ENCODE measurements at places on chromosomes 3 and 15.
A peak's percentile ranks its signal among the peaks of the same experiment; 100 is the strongest.

DNA sequence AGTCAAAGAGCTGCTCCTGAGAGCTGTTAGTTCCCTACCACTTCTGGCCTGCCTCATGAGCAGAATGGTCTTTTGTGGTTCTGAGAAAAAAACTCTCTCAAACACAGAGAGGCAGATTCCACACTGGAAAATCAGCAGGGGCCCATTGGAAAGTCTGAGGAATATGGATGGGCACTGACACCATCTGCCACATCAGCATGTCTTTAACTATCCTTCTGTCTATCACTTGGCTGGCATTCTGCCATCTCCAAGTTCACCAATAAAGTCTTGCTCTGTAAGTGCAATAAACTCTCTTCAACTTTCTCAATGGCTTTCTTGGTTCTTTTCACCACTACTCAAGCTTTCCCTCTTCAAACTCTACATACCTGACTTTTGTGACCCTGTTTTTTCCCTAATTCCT is 101.3 kb upstream of the GALNT15 start:
- no peak for DNase-seq

DNA sequence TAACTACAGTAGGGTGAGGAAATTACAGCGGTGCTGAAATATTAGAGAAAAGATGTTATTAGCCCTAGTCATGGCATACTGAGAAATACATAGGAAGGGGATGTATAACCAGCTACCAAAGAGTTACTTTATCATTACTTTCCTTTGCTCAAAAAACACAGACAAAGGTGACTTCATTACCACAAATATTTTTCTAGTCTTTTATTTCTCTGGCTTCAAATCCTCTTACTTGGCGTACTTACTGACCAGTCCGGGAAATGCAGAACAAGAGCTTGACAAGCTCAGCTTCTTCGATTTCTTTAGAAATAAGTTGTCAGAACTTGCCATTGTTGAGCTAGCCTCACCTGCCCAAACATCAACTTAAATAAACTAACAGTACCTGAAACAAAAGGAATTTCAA is 142.1 kb upstream of the TMCO5A start:
- DNase-seq = no peak

DNA sequence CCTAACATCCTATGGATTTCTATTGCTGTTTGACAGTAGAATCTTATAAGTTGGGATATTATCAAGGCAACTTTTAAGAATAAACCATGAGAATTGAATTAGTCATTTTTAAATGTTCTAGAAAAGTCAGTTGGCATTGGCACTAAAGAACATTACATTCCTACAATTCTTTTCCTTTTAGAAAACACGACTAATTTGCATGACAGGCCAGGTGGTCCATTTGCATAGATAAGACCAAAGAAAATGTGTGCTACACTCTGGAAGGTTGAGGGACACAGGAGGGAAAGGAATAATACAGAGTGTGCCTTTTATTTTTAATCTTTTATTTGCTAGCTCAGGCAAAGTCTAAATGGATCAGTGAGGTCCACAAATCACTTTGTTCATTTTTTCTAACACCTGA is 962.3 kb downstream of the EPHA3 start:
- no peak for DNase-seq

DNA sequence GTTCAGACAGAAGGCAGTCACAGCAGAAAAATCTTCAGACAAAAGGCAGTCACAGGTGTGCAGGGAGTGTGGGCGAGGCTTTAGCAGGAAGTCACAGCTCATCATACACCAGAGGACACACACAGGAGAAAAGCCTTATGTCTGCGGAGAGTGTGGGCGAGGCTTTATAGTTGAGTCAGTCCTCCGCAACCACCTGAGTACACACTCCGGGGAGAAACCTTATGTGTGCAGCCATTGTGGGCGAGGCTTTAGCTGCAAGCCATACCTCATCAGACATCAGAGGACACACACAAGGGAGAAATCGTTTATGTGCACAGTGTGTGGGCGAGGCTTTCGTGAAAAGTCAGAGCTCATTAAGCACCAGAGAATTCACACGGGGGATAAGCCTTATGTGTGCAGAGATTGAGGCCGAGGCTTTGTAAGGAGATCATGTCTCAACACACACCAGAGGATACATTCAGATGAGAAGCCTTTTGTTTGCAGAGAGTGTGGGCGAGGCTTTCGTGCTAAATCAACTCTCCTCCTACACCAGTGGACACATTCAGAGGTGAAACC is 27.6 kb downstream of the ZNF589 start:
- peak; percentile 53 for DNase-seq

GRCh38 chr3:67090474-67090873 is 92.4 kb downstream of the KBTBD8 start:
- no peak for DNase-seq

DNA sequence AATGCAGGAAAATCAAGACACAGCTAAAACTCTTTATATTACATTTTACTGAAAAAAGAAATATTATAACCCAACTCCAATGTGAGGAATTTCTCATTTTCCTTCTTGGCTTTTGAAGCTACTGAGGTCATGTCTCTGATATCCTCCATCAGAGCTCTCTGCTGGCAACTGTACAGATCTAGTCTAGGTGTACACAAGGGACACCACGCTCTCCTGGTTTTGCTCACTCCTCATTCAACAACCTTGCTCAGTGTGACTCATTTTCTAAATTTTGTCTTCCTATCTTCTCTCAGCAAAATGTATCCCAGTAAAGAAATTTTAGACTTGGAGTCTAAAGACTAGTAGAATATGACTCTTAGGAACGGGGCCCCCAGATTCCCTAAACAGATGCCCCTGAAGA is 144.3 kb downstream of the KCNMB2 start:
- DNase-seq = no peak

- no peak for DNase-seq
Measured at GRCh38 chr15:82064824-82065223, 19.0 kb upstream of the MEX3B start.

GRCh38 chr3:80159990-80160506 is 392.2 kb upstream of the ROBO1 start:
- no peak for DNase-seq

DNA sequence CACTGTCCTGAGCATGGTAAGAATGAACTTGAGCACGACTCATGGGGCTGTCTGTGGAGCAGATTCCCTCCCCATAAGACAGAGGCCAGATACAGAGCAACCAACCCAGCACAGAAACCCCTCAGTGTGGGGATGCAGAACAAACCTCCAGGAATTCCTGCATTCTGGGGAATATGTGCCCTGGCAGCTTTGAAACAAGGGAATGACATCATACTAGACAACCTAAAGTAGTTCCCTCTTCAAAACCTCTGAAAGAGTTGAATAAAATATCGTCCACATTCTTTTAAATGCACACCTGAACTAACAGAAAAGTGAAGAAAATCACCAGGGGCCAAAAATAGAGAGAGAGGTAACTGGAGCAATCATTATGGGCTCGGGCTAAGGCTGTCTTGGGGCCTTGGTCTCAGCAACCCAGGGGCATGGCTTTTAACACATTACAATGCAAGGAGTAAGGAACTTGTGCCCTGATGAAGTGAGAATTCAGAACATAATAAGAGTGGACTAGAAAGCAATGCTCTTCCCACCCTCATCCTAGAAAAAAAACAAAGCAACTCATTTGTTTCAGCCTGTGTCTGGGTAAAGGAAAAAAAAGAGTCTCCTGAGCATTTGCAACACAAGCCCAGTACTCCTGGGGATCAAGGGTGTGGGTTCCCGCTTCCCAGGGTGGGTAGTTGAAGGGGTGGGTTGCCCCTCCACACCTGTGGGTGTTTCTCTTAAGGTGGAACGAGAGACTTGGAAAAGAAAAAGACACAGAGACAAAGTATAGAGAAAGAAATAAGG is 43.9 kb downstream of the ADIPOQ start:
- DNase-seq = no peak

DNA sequence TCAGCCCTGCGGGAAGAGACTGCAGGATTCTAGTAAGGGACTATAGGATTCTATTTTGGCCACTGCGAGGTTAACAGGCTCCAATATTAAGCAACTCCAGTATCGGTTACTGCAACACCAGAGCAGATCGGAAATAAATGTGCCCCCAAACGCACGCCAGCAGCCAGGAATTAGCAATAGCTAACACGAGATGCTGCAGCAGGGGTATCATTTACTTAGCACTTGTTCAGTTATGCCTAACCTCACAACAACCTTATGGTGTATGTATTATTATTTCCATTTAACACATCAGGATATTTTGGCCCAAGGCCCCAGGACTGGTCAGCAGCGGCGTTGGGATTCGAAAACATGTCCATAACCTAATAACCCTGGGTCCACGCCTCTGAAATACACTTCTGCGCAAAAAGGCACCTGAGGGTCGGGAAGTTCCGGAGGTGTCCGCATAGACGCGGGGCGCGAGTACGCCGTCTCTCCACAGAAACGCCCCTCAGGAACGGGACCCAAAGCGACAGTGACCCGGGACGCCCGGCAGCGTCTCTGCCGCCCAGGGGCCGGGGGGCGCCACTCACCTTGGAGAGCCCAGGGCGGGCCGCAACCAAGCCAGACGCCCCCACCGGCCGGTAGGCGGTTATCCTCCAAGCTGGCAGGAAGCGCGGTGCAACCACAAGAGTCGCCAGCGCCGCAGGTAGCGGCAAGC is 681 bp downstream of the PIK3CB start:
- peak; percentile 27 for DNase-seq

- no peak for DNase-seq
Measured at GRCh38 chr3:40637906-40638305, 113.1 kb downstream of the ZNF621 start.

DNA sequence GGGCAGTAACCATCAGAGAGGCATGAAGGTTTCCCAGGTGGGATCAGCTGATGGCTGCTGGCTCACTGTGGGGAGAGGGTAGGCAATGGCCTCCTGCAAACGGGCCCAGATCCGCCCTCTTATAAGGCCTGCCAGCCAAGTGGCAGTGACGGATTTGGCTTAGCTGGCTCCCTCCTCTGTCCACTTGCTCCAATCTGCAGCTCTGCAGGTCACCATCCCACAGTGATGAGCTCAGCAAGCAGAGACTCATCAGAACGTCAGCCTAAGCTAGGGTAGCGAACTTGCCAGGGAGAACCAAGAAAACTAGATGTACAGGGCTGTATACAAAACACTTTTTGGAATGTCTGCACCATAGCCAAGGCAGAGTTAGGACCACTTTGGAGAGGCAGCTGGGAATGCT is 62.8 kb upstream of the DCLK3 start:
- DNase-seq = no peak

- no peak for DNase-seq
Measured at GRCh38 chr3:123789760-123790159, 94.4 kb downstream of the MYLK start.

- no peak for DNase-seq
Measured at GRCh38 chr3:197595470-197596185, 39.9 kb upstream of the BDH1 start.

- no peak for DNase-seq
Measured at GRCh38 chr15:29821416-29822099, 710 bp downstream of the TJP1 start.

DNA sequence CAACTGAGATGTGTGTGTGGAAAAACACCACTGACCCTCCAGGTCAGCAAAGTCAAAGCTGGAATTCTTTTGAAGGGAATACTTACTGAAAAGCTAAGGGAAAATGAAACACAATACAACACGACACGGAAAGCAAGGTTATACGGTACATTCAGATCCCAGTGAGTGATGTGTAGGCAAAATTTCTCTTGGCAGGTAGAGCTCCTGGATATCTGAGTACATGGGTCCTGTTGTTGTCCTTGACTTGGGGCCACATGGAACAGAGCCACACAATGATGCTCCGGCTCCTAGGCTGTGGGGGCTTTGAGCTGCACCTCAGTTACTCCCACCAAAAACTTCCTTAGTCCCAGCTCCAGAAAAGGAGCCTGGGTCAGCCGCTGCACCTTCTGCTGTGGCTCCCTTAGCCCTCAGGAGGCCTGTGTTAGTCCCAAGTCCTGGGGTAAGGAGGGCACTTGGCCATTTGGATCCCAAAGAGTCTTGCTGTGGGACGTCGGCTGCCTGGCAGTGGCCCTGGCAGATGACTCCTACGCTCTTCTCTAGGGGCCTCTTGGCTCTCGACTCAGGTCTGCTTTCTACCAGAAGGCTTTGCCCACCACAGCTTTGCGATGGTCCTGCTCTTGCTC is 95.6 kb downstream of the ADCY5 start:
- DNase-seq = no peak

- no peak for DNase-seq
Measured at GRCh38 chr3:140298569-140299070, 363.6 kb downstream of the CLSTN2 start.

GRCh38 chr15:66578286-66578875 is 12.6 kb upstream of the LCTL start:
- no peak for DNase-seq

- DNase-seq = no peak
Measured at GRCh38 chr15:66956672-66957430, 108.6 kb upstream of the SMAD3 start.

- no peak for DNase-seq
Measured at GRCh38 chr3:47846880-47847248, 43.9 kb downstream of the DHX30 start.

DNA sequence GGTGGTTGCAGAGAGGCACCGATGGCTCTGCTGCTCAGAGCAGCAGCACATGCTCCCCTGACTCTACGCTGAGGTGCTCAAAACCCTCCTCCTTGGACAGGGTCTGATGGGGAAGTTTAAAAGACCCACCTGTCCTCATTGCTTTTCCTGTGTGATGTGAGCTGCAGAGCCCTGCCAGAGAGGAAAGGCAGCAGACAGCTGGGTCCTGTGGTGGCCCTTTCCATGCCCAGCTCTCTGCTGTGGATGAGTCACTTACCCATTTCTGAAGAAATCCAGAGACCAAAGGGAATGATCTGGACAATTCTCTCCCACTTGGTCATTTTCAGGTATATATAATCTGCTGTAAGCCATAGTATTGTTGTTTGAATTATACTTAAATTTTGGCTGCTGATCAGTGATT is 121.7 kb downstream of the CHDH start:
- no peak for DNase-seq

DNA sequence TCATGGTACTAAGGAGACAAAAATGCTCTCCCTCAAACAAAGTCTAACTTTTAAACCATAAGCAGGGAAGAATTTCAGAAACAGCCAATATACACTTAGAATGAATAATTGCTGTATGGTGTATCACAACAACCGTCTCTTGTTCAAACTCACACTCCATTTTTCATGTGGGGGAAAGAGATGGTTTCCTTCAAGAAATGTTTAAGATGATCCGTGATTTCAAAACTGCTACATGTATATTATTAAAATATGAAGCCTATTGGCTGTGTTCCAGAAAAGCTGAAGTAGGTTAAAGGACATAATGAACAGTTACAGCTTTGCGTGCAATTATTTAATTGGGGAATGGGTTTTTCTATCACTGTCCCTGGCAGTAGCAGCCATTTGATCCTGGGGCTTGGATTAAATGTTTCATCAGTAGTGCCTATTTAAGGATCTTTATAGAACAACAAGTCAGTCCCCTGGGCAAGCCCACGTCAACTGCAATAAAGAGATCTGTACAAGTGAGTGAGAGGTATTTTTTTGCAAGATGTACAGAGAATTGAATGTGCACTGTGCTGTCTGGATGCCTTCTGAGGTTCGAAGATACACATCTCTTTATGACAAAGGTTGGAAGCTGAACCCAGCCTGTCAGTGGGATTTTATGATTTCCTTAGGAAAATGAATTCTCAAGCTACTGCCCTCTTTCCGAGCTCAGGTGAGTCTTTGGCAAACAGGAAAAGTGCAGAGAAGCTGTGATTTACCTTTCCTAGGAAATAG is 337.2 kb upstream of the RARB start:
- DNase-seq = no peak

DNA sequence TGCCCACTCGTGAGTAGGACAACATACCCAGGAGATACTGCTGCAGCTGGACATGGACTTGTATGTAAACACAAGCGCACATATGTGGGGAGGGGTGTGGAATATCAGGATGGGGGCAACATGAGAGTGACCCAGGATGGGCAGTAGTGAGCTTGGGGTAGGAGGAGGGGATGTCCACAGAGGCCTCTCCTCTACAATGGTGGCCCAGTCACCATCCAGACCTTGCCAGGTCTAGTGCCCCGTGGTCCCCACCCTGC is 266 bp upstream of the ZBTB47 start:
- no peak for DNase-seq

All from stimulated activated CD8-positive, alpha-beta memory T cell treated with anti-CD3 and anti-CD28 coated beads, Interleukin-4, amount 100 ng/mL, for 1 hour (primary cell).